ENCODE measurements at places on chromosomes 1 and 21.

DNA sequence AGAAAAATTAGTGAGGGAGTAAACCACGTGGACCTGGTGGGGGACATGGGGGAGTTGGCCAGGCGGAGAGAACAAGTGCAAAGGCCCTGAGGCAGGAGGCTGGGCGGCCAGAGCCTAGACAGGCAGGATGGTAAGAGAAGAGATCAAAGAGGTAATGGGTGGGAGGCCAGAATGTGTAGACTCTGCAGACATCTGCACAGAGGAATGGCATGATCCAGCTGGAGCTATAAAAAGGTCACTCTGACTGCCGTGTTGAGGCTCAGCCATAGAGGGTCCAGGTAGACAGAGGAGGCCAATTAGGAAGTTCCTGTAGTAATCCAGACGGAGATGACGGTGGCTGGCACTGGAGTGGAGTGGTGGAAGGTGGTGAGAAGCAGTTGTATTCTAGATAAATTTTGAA lies 3.6 kb downstream of the H6PD start:
- no peak for DNase-seq

- DNase-seq, result no peak
Measured at GRCh38 chr1:236302941-236303340, 21.2 kb upstream of the ERO1B start.

DNA sequence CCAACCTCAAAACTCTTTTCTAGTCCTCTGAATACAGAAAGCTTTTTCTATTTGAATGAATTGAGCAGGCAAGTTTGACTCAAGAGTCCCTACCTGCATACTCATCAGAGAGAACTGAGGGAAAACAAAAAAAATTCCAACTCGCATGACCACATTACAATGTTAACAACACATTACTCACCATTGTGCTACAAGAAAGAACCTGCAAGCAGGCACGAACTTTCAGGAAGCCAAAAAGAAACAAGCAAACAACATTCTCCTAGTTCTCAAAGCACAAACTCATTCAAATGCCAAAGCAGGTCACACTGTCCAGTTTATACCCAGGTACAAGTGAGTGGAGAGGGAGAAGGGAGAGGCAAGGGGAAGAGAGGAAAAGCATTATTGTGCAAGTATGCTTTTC lies 14.6 kb downstream of the OTUD7B start:
- no peak for DNase-seq

GRCh38 chr1:235929216-235929615 lies 62.5 kb upstream of the LYST start:
- no peak for DNase-seq

DNA sequence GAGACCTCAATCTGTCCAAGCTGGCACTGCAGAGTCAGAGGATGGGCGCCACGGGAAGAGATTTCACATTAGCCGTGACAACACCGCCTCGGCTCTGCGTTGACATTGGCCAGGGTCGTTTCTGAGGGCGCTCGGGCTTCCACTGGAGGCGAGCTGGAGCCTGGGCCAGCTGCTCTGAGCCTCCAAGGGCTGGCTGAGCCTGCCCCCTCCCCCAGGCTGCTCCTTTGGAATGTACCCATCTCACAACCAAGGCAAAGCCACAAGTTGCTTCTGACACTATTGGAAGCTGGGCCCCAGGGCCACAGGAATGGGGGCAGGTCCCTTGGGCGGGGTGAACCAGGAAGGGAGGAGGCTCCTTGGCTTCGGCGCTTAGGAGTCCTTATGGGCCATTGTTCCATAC lies 12.7 kb downstream of the GPR3 start:
- DNase-seq, result no peak

- no peak for DNase-seq
Measured at GRCh38 chr1:117642963-117643362, 37.1 kb downstream of the TENT5C start.

DNA sequence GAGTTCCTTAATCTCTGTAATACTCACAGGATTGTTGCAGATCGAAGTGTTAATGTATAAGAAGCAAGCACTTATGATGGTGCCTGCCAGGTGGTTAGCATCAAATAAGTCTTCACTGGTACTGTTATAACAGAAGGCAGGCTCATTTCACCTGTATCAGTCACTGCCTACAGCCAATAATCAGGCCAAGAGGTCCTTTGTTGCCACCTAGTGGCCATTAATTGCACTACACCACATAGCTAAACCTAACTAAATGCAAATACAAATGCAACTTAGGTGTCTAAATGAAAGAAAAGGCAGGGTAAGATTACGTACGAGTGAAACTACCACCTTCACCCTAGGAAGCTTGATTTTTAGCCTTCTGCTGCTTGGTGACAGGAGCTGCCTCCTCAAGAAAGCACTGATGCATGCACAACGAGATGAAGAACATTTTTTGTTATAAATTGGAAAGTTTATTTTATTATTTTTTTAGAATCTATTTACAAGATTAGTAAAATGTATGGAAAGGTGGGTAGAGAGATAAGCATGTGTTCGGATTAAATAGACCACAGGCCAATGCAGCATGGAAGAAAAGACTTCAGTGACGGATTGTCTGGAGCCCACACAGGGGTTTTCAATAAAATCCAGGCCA lies 334.8 kb upstream of the CAMK1G start:
- DNase-seq, result peak; percentile 32

- no peak for DNase-seq
Measured at GRCh38 chr1:175878775-175879174, 135.4 kb upstream of the TNR start.

- no peak for DNase-seq
Measured at GRCh38 chr1:212315907-212316306, 30.7 kb downstream of the PPP2R5A start.

- no peak for DNase-seq
Measured at GRCh38 chr1:36415661-36416326, 18.1 kb upstream of the LSM10 start.

DNA sequence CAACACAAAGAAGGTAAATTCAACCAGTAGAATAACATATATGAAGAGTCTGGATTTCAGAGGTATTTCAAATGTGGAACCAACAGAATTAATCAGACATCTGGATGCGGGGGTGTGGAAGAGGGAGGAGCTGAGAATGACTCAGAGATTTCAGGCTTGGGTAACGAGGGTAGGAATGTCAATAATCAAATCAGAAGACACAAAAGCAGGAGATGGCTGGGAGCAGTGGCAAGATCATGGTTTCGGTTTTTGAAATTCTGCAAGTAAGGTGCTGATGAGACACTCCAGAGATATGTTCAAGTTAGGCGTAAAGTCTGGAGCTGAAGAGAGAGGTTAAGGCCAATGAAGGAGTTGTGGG lies 64.0 kb downstream of the PLPPR5 start:
- no peak for DNase-seq

DNA sequence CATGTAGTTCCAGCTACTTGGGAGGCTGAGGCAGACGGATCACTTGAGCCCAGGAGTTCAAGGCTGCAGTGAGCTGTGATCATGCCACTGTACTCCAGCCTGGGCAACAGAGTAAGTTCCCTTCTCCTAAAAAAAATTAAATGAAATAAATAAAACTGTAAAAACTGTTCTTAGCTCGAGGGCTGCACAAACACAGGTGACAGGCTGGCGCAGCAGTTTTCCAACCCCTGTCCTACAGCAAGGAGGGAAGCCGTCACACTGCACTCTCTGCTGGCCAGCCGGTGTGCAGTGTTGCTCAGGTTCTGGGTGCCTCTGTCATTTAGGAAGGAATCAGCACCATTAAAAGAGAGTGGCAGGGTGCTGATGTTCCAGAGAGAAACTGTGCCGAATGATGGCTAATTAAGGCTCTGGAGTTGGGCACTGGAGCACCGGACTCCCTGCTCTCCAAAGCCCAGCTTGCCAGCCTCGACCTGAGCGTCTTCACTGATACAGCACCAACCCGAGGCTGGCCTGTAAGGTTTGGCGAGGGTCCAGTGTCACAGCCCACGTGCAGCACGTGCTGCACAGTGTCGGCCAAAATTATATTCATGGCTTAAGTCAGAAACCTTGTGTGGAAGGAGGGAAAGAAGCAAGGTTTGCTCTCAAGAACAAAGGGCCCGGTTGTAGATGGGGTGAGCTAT lies 26.4 kb upstream of the KCNAB2 start:
- no peak for DNase-seq

DNA sequence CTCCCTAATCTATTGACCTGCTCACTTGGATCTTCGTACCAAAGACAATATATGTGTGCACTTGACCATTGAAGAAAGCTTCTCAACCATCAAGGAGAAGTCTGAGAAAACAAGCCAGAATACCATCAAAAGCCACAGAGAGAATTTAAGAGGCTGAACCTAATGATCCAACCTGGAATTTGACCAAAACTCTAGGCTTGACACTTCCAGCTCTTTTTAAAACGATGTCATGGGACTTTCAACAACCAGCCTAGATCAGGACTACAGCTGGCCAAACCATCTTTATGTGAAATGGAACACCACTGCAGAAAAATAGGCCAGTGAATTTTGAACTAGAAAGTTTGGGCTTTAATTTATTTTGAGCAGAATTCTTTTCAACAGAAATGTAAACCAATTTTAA lies 444.4 kb downstream of the LTN1 start:
- DNase-seq, result no peak

GRCh38 chr1:24998563-24999245 lies 68.6 kb upstream of the RUNX3 start:
- no peak for DNase-seq

DNA sequence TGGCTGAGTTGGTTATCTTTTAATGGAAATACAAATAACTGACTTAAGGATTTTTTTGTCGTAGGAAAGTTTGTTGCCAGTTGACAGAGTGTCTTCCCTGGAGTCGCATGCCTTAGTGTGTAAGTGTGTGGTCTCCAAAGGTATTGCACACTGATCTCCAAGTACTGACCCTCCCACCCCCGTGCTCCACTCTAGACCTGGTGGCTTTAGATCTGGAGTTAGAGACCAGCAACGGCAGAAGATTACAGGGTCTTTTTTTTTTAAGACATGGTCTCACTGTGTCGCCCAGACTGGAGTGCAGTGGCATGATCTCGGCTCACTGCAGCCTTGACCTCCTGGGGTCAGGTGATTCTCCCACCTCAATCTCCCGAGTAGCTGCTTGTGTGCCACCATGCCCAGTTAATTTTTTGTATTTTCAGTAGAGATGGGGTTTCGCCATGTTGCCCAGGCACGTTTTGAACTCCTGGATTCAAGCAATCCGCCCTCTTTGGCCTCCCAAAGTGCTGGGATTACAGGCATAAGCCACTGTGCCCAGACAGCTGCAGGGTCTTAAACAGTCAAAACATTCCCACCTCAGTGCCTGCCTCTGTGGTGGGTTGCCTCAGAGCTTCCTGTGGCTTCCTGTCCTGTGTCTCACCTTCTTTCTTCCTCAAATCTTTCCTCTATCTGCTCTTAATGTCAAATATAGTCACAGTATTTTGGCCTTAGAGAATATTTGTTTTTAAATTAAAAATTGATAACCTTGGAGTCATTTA lies 6.9 kb downstream of the TRAPPC10 start:
- no peak for DNase-seq

GRCh38 chr1:1959840-1960479 lies 40.9 kb upstream of the TMEM52 start:
- peak; percentile 30 for DNase-seq

GRCh38 chr1:36497207-36497606 lies 14.5 kb upstream of the CSF3R start:
- DNase-seq, result no peak

GRCh38 chr1:94325377-94326302 lies 88.3 kb upstream of the ARHGAP29 start:
- DNase-seq, result no peak

DNA sequence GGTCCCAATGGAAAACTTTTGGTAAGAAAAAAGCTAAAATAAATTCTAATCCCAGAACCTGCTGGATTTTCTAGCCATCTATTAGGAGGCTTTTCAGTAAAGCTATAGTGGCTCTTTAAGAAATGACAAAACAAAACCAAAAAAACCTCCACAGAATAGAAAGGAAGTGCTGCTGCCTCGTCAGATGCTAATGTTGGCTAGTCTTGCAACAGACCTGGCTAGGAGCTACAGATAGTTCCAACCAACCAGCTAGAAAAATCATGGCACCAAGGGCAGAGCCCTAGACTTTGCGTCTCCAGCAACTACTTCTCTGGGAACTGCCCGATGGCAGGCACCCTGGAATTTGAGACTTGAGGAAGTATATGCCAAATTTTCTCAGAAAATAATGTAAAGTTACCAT lies 7.6 kb downstream of the CD101 start:
- no peak for DNase-seq

DNA sequence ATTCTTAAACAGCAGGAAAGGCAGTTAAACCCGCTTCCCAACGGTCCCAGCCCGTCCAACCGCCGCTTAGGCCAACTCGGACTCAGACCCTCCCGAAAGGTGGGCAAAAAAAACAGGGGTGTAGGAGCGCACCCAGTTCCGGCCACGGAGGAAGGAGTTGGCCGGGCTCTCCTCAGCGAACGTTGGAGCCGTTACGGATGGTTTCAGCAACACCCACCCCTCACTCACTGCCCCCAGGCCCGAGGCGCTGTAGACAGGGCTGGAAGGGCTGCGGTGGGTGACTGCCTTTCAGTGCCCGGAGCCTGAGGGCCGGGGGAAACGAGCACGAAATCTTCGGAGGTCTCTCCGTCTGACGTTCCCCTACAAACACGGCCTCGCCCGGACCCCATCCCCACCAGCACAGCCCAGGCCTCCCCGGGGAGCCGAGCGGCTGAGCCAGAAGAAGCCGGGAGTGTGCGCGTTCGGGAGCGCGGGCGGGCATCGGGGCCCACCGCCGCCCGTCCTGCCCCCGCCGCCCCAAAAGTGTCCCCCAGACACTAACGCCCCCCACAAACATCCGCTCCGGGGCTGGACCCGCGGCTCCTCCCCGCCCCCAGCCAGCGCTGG lies 1.3 kb downstream of the KDM5B start:
- no peak for DNase-seq

DNA sequence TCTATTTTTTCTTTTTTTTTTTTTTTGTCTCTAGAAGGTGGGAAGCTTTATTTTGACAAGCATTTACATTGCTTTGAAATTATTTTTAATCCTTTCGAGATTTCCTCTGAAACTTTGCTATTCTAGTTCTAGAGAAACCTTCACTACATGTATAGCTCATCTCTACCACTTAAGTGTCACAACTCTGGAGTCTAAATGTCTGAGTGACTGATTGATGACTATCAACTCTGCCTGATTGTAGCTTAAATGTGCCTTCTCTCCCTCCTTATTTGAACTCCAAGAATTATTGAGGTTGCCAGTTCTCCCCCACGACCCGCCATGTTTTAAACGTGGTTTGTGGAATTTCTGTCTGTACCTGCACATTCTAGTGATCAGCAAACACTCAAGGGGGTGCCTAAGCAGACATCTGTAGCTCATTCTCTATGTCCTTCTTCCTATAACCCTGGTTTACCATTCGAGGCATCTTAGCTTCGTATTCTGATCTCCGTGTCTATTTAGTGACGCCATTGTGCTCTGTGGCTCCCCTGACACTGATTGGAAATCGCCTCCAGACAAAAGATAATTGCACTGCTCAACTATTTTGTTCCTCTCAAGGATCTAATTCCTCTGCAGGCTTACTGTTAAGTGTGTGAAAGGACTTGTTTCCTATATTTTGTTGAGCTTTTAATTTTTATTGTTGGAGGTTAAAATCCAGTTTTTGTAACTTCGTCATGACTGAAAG lies 1570.6 kb downstream of the BRINP3 start:
- DNase-seq, result no peak

- DNase-seq, result no peak
Measured at GRCh38 chr1:93552741-93553455, 105.0 kb downstream of the FNBP1L start.
